ENCODE measurements at places on chromosomes 11 and 22.

- DNase-seq, result peak; percentile 56
Observed at GRCh38 chr11:124970925-124971324, 16.9 kb downstream of the CCDC15 start.

DNA sequence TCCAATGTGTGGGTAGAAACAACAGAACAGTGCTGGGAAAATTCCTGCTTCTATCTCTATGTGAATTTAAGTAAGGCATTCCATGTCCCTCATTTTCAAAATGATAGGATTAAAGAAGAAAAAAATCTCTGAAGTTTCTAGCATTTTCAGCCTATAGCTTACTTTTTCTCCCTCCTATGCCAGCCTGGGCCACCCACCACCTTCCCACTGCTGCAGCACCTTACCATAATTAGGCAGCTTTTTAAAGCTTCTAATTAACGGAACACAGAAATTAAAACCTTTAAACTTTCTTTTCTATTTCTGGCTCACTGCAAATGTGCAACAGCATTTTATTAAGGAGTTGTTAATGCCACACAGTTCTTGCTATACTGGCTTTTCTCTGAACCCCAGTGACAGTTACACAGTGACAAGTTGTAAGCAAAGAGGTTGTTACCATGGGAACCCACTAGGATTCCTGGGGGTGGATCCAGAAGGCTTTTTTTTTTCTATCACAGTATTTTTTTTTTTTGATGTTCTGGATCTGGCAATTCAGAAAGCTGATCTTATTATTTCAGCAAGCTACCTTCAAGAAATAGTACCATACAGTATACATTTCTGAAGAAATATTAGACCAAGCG is 20.2 kb downstream of the CELF1 start:
- no peak for DNase-seq

- DNase-seq, result no peak
Observed at GRCh38 chr11:85127349-85127748, 499.8 kb downstream of the DLG2 start.

- no peak for DNase-seq
Observed at GRCh38 chr11:81707881-81708280, 1025.8 kb downstream of the FAM181B start.

- peak; percentile 44 for DNase-seq
Observed at GRCh38 chr11:45805305-45806071, 539 bp downstream of the SLC35C1 start.
